ENCODE measurements at places on chromosomes 1 and 21. TPM values are rescaled to one million over a fixed set of nuclear protein-coding genes. Genes with fewer than 3 reads are reported as not detected.

The TRABD2B gene
- 0.75 TPM for total RNA-seq

The LCE1B gene
- not detected for total RNA-seq

The SPATA46 gene
- not detected for total RNA-seq

The UBE2J2 gene
- total RNA-seq, result 92.1 TPM

The KCNK1 gene
- 0.09 TPM for total RNA-seq

The ARHGEF16 gene
- total RNA-seq, result 34.9 TPM

The HES3 gene
- not detected for total RNA-seq

The SELL gene
- total RNA-seq, result not detected

The PDE9A gene
- 10.3 TPM for total RNA-seq

The ELF3 gene
- not detected for total RNA-seq

The HFM1 gene
- total RNA-seq, result not detected

The NUDT4B gene
- total RNA-seq, result 8.8 TPM

DNA sequence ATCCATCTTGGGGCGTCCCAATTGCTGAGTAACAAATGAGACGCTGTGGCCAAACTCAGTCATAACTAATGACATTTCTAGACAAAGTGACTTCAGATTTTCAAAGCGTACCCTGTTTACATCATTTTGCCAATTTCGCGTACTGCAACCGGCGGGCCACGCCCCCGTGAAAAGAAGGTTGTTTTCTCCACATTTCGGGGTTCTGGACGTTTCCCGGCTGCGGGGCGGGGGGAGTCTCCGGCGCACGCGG is 282 bp upstream of the SOD1 start:
- no peaks in the 10 kb centered on the region for H3K27me3 ChIP-seq
- H3K4me3 ChIP-seq, result peak overlapping the region; percentile 96
- H3K27ac ChIP-seq, result peak overlapping the region; percentile 88
- no peak for DNase-seq
- peaks cover 35% of the 10 kb centered on the region for H3K36me3 ChIP-seq
- H3K4me1 ChIP-seq, result peaks cover 13% of the 10 kb centered on the region

GRCh38 chr21:32966120-32966519 is 59.6 kb upstream of the OLIG2 start:
- DNase-seq, result no peak

- no peaks in the 10 kb centered on the region for H3K36me3 ChIP-seq
- H3K27me3 ChIP-seq, result 0 out of 2 replicates have a peak, but pooled peaks cover 4% of the 10 kb centered on the region
- no peak overlapping the region for H3K4me3 ChIP-seq
- no peaks in the 10 kb centered on the region for H3K4me1 ChIP-seq
- H3K27ac ChIP-seq, result no peak overlapping the region
Measured at GRCh38 chr1:69700770-69701169, 133.0 kb downstream of the LRRC7 start.

- H3K4me3 ChIP-seq, result no peak overlapping the region
- DNase-seq, result no peak
- H3K27me3 ChIP-seq, result no peaks in the 10 kb centered on the region
- H3K4me1 ChIP-seq, result peaks cover 38% of the 10 kb centered on the region
- peaks cover 22% of the 10 kb centered on the region for H3K36me3 ChIP-seq
Measured at GRCh38 chr1:8376358-8376840, 58.5 kb downstream of the SLC45A1 start.

DNA sequence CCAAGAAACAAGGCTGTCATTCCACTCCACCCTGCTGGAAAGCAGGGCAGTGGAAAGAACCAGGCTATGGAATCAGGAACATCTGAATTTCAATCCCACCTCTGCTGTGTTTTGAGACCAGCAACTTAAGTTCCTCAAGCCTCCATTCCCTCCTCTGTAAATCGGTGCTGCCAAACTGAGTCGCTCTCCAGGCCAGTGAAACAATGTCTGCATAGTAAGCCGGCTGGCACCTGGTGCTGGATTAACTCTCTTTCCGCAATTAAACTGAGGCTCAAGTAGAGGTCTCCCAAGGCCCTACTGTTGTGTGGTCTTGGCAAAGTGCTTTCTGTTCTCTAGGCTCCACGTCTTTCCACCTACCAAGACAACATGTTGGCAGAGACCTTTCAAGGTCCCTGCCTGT is 65.3 kb downstream of the SSBP3 start:
- H3K4me3 ChIP-seq, result no peak overlapping the region
- H3K27ac ChIP-seq, result no peak overlapping the region
- H3K27me3 ChIP-seq, result no peaks in the 10 kb centered on the region
- no peak for DNase-seq
- H3K4me1 ChIP-seq, result peaks cover 32% of the 10 kb centered on the region

DNA sequence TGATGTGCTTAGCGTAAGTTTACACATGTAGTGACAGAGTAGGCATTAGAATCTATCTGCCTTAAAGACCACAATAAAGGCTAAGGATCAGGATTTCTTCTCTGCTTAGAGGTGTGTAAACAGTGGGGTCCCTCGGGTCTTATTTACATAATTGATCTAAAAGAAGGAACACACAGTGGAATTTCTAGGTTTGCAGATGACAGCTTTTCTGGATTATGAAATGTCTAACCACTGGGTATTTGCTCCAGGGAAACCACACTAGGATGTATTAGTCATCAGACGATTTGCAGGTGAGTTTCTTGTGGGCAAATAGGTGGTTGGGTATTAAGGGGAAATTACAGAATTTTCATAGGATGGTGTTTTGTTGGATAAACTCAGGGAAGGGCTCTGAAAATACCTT is 5.8 kb downstream of the LRRC8D start:
- no peak overlapping the region for H3K4me3 ChIP-seq
- no peaks in the 10 kb centered on the region for H3K36me3 ChIP-seq
- peaks cover 5% of the 10 kb centered on the region for H3K4me1 ChIP-seq
- no peak overlapping the region for H3K27ac ChIP-seq
- DNase-seq, result no peak

DNA sequence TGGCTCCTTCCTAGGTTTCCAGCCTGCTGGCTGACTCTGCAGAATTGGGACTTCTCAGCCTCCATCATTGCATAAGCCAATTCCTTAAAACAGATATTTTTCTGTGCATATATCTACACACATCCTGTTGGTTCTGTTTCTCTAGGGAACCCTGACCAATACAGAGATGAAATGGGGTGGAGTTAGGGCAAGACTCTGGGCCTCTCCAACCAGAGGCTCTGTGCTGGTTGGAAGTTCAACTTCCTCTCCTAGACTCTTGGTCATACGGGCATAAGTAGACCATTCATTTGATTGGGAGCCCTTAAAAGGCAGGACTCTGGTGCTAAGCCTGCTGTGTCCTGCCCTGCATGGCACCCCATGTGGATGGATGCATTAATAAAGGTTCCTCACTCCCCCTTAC is 55.0 kb downstream of the CNIH3 start:
- H3K27ac ChIP-seq, result no peak overlapping the region
- DNase-seq, result no peak
- no peak overlapping the region for H3K4me3 ChIP-seq
- H3K36me3 ChIP-seq, result no peaks in the 10 kb centered on the region
- H3K4me1 ChIP-seq, result no peaks in the 10 kb centered on the region
- no peaks in the 10 kb centered on the region for H3K27me3 ChIP-seq

DNA sequence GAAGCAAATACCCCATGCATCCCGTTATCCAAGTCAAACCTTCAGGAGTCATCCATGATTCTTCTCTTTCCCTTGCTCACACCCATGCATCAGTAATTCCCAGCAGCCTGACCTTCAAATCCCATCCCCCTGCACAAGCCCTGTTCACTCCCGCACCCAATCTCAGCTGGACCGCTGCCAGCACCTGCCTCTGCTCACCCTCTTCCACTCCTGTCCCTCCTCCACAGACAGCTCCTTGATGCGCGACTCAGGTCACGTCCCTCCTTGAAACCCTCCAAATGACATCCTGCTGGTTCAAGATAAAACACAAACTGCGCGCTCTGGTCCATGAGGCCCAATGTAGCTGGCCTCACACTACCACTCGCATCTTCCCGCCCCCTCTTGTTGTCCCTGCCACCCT is 43.4 kb upstream of the MPZL1 start:
- H3K27me3 ChIP-seq, result no peaks in the 10 kb centered on the region
- H3K36me3 ChIP-seq, result no peaks in the 10 kb centered on the region
- H3K4me3 ChIP-seq, result no peak overlapping the region

- H3K27me3 ChIP-seq, result no peaks in the 10 kb centered on the region
- H3K36me3 ChIP-seq, result no peaks in the 10 kb centered on the region
- no peak overlapping the region for H3K4me3 ChIP-seq
- H3K4me1 ChIP-seq, result peaks cover 3% of the 10 kb centered on the region
Measured at GRCh38 chr1:169339773-169340172, 27.8 kb downstream of the NME7 start.

DNA sequence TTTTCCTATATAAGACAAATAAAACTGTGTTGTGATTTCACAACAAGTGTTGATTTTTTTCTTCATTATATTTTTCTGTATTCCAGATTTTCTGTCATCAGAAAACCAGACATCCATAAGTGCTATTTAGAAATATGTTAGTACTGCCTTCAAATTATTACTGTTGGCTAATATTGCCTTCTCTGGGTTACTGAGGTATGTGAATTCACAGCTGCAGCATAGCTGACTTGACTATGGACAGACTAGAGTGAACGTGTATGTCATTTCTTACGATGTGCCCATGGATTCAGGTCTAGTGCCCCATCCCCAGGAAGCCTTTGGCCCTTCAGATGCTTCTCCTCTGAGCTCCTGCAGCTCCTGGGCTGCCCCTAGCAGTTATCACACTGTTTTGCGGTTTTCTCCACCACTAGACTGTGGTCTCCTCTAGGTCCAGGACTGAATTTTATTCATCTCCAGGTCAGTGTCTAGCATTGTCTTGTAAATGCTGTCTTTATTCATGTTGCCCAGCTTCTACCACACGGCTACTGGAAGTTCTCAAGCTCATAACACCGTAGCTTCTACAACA is 118.5 kb downstream of the FGGY start:
- DNase-seq, result no peak
- H3K27ac ChIP-seq, result no peak overlapping the region
- peaks cover 6% of the 10 kb centered on the region for H3K4me1 ChIP-seq
- H3K36me3 ChIP-seq, result 0 out of 2 replicates have a peak, but pooled peaks cover 3% of the 10 kb centered on the region

- no peak overlapping the region for H3K4me3 ChIP-seq
- peaks cover 91% of the 10 kb centered on the region for H3K36me3 ChIP-seq
- H3K27me3 ChIP-seq, result no peaks in the 10 kb centered on the region
- H3K4me1 ChIP-seq, result peaks cover 39% of the 10 kb centered on the region
Measured at GRCh38 chr1:1402072-1402900, 3.2 kb upstream of the CCNL2 start.

- H3K4me1 ChIP-seq, result no peaks in the 10 kb centered on the region
- DNase-seq, result no peak
- no peak overlapping the region for H3K27ac ChIP-seq
- H3K27me3 ChIP-seq, result no peaks in the 10 kb centered on the region
- no peak overlapping the region for H3K4me3 ChIP-seq
Measured at GRCh38 chr21:33985117-33986050, 69.8 kb upstream of the ATP5PO start.

GRCh38 chr1:231395076-231395997 is 26.8 kb downstream of the EGLN1 start:
- no peaks in the 10 kb centered on the region for H3K36me3 ChIP-seq
- peak overlapping the region; percentile 10 for H3K4me3 ChIP-seq
- peak overlapping the region; percentile 97 for H3K27ac ChIP-seq
- H3K4me1 ChIP-seq, result peaks cover 39% of the 10 kb centered on the region
- peak; percentile 96 for DNase-seq

- DNase-seq, result no peak
- peaks cover 6% of the 10 kb centered on the region for H3K27me3 ChIP-seq
- no peaks in the 10 kb centered on the region for H3K4me1 ChIP-seq
- no peaks in the 10 kb centered on the region for H3K36me3 ChIP-seq
- H3K4me3 ChIP-seq, result no peak overlapping the region
- no peak overlapping the region for H3K27ac ChIP-seq
Measured at GRCh38 chr1:36776948-36777831, 257.1 kb downstream of the GRIK3 start.

- H3K36me3 ChIP-seq, result peaks cover 32% of the 10 kb centered on the region
- no peak for DNase-seq
- no peak overlapping the region for H3K4me3 ChIP-seq
Measured at GRCh38 chr1:147613506-147613905, 56.8 kb downstream of the ACP6 start.

DNA sequence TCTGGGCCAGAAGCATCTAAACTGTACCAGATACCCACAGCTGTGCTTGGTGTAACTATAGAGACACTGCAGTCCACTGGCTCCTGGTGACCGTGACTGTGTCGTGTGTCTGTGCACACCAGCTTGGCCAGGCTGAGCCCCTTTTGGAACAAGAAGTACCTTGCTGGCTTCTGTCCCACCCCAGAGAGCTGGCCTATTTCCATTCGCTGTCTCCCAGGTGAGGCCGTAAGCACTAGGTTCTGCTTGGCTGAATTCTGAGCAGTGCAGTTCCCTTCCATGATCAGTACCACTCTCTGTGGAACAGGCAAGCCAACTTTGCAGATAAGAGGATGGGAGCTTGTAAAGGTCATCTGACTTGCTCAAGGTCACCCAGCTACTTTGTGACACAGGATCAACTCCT is 119.9 kb upstream of the DNAH14 start:
- no peak for DNase-seq
- no peak overlapping the region for H3K27ac ChIP-seq
- no peaks in the 10 kb centered on the region for H3K27me3 ChIP-seq
- H3K4me3 ChIP-seq, result no peak overlapping the region
- no peaks in the 10 kb centered on the region for H3K4me1 ChIP-seq
